Breast epithelium (tissue), 4 donors: ENCODE measurements at places on chromosomes 2 and 18. TPM values are rescaled to one million over a fixed set of nuclear protein-coding genes. Genes with fewer than 3 reads are reported as not detected.

CCDC141 gene
- total RNA-seq, result 2.2 TPM

PLB1 gene
- total RNA-seq, result 8.8 TPM

GAREM1 gene
- total RNA-seq, result 7.8 TPM

DNA sequence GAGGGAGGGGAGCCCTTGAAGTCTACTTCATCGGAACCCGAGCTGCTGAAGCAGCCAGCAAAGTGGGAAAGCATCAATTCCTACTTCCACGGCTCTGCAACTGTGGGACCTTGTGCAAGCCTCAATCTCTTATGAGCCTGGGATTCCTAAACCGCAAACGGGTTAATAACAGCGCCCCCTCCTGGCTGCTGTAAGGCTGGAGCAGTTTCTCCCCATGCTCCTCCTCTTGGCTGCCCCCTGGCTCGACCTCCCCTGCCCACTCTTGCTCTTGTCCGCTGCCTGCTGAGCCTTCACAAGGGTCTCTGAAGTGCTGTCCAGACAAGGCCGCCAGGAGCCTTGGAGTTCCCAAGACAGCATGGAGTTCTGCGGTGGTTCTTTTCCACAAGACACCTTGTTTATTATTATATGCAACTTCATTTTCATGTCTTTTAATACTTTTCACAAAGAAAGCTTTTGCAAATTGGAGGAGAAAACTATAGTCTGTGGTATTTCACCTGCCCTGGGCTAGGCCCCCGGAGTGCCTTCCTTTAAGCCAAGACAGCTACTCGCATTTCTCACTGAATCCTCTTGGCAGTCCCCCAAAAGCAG is 157.2 kb downstream of the DDX1 start:
- H3K27ac ChIP-seq, result no peak overlapping the region
- no peak overlapping the region for H3K4me3 ChIP-seq
- no peak for DNase-seq
- H3K36me3 ChIP-seq, result no peaks in the 10 kb centered on the region

GRCh38 chr2:110708455-110708854 is 23.9 kb upstream of the ACOXL start:
- DNase-seq, result no peak
- no peaks in the 10 kb centered on the region for H3K27me3 ChIP-seq
- H3K36me3 ChIP-seq, result peaks cover 3% of the 10 kb centered on the region
- H3K4me1 ChIP-seq, result no peaks in the 10 kb centered on the region

GRCh38 chr2:17969661-17970060 is 91.2 kb downstream of the KCNS3 start:
- no peak for DNase-seq
- no peaks in the 10 kb centered on the region for H3K36me3 ChIP-seq
- H3K27me3 ChIP-seq, result no peaks in the 10 kb centered on the region
- no peaks in the 10 kb centered on the region for H3K4me1 ChIP-seq
- H3K27ac ChIP-seq, result no peak overlapping the region
